ENCODE measurements at places on chromosomes 5 and 9.

GRCh38 chr5:78591972-78592700 is 56.4 kb downstream of the LHFPL2 start:
- no peak for DNase-seq

- DNase-seq: no peak
These were observed 90.3 kb upstream of the ZNF366 start for GRCh38 chr5:72597456-72597948.

DNA sequence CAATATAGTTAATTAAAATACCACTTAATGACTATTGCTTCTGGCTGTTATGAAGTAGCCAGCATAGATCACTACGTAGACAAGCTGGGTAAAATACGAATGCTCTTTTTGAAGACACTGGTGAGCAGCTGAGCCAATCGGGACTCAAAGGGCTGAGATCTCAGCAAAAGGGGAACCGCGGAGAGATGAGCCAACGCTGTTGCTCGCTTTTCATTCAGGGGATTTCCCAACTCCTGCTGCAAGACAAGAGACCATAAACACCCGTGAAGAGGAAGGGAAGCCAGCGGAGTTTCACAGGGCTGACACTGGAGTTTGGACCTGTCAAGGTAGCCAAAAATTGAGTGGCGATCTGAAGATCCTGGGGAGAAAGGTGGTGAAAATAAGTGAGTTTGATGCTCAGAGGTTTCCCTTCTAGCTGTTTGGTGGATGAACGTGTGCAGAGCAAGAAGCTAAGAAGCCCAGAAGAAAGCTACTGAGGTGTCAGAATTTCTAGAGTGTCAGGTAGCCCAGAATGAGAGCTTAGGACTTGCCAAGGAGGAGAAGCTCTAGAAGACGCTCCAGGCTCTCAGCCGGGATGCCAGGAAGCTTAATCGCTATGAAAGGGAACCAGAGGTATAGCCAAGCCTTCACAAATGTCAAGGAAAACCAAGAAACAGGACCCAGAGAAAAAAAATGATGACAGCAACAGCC is 79.6 kb upstream of the RNU6ATAC start:
- no peak for DNase-seq

GRCh38 chr9:89749500-89750116 is 144.8 kb downstream of the GADD45G start:
- no peak for DNase-seq

DNA sequence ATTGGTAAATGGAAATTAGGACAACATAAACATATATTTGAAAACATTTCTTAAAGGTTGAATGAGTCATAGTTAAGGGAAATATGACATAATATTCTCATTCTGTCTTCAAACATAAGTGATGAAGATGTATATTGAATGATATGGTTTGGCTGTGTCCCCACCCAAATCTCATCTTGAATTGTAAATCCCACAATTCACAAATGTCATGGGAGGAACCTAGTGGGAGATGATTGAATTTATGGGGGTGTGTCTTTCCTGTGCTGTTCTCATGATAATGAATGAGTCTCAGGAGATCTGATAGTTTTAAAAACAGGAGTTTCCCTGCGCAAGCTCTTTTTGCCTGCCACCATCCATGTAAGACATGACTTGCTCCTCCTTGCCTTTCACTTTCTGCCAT is 104.4 kb upstream of the MPDZ start:
- no peak for DNase-seq

- no peak for DNase-seq
These were observed 24.1 kb downstream of the ITK start for GRCh38 chr5:157204765-157205164.

DNA sequence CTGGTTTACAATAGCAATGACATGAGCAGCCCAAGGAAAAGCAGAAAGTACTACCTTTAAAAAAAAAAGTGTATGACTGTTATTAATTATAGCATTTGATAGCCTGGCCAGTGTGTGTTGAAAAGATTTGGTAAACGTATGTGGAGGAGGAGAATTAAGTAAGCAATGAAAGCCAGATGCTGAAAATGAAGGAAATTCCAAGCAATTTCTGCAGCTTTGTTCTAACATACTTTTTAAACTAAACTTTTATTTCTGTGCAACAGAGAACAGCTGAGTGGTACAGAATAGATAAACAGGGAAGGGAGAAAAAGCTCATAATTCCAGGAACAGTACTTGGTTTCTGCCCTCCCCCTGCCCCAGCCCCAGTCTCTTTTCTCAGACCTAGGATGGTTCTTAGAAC is 252.6 kb downstream of the ADAMTSL1 start:
- no peak for DNase-seq

GRCh38 chr5:103092676-103093075 is 27.3 kb downstream of the GIN1 start:
- no peak for DNase-seq

Measured in NCI-H2171 treated with DMSO at 0.1 percent for 48 hours (cell line).